ENCODE measurements at places on chromosomes 4 and X.

- no peak for DNase-seq
These were observed 35.0 kb downstream of the ACOX3 start for GRCh38 chr4:8405516-8405875.

- DNase-seq: no peak
These were observed 31.5 kb upstream of the ELF2 start for GRCh38 chr4:139208404-139208945.

GRCh38 chr4:168643111-168643795 is 146.4 kb downstream of the PALLD start:
- DNase-seq: no peak

DNA sequence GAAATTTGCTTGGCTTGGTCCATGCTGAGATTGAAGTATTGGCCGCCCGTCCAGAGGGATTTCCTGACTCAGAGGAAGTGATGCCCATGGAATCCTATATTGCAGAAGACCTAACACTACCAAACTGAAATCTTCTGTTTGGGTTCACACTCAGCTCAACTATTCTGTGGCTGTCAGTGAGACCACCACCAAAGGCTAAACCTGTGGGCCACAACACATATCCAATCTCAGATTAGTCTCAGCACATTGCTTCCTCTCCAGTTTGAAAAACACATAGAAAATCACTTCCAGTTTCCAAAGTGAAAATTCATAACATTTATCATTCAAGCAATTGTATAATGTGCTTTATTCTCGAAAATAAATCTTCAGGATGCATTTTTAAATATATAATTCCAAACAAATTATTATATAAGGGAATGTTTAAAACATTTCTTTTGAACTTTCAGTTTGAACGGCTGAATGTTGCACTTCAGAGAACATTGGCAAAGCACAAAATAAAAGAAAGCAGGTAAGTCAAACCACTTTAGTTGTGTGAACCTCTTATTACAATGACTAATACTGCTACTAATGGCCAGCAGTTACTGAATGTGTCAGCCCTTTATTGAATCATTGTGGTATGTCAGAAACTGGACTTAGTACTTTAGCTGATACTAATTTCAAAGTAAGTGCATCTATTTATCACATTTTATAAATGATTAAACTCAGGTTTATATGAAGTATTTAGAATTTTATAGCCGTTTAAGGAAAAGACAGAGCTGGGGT is 37.0 kb downstream of the GUCY1A1 start:
- no peak for DNase-seq

DNA sequence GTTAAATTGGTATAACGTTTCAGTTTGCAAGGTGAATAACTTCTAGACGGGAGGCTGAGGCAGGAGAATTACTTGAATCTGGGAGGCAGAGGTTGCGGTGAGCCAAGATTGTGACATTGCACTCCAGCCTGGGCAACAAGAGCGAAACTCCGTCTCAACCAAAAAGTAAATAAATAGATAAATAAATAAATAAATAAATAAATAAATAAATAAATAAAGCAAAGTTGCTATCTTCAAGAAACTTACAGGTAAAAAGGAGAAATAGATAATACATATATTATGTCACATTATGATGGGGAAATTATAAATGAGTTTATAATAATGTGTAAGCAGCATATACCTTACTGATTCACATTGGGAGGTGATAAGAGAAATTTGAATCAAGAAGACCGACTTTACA is 1966.0 kb downstream of the PCDH7 start:
- no peak for DNase-seq

DNA sequence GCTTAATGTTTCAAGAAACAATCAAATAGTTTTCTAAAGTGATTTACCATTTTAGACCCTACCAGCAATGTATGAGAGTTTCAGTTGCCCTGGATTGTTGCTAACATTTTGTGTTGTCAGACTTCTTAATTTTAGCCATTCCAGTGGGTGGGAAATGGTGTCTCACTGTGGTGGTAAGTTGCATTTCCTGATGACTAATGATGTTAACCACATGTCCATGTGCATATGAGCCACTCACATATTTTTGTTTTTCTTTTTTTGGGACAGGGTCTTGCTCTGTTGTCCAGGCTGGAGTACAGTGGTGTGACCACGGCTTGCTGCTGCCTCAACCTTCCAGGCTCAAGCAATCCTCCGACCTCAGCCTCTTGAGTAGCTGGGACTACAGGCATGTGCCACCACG is 48.3 kb downstream of the MED28 start:
- no peak for DNase-seq

DNA sequence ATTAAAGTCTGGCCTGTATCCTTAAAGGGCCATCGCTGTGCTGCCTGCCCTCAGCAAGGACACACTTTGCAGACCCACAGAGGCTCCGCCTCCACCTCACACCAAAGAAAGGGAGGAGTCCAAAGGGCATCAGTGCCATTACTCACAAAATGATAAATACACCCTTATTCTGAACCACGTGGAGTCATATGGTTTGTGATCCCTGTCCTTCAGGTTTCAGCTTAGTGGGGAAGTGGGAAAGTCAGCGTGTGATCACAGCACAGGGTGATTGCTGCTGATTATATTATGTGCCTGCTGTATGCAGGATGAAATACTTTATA is 35.9 kb upstream of the MSANTD1 start:
- DNase-seq: no peak

GRCh38 chr4:53015681-53016080 is 153.6 kb downstream of the RASL11B start:
- peak; percentile 58 for DNase-seq

GRCh38 chr4:141860974-141861373 is 224.6 kb downstream of the IL15 start:
- no peak for DNase-seq

- DNase-seq: no peak
These were observed 29.5 kb downstream of the TAPT1 start for GRCh38 chr4:16196482-16197393.

DNA sequence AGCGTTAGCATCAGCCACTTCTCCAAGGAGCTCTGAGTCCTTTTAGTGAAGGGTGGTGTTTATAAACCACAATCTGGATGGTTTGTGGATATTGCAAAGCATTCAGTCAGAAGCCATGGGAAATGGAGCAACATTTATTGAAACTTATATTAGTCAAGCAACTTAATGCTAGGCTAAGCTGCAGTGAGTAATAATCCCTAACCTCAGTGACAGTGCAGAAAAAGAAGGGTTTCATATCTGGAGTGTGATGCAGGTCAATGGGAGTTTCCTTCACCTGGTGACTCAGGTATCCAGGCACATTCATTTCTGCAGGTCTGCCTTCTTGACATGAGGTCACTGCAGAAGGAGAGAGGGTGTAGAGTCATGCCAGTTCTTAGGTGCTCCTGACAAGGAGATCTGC is 10.4 kb upstream of the DRD5 start:
- no peak for DNase-seq

DNA sequence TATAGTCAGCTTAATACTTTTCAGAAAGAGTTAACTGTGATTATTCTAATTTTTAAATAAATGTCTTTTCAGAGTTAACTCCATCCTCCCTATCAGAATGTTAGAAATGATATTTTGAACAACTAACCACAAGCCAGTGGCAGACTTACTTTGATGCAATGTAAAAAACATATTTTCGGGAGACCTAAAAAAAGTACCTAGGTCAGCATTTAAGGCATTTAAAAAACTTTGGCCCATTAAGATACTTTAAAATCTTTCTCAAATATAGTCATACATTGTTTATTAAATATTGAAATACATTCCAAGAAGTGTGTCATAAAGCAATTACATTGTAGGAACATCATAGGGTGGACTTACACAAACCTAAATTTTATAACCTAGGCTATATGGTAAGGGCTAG is 426.1 kb downstream of the PABPC4L start:
- DNase-seq: no peak

DNA sequence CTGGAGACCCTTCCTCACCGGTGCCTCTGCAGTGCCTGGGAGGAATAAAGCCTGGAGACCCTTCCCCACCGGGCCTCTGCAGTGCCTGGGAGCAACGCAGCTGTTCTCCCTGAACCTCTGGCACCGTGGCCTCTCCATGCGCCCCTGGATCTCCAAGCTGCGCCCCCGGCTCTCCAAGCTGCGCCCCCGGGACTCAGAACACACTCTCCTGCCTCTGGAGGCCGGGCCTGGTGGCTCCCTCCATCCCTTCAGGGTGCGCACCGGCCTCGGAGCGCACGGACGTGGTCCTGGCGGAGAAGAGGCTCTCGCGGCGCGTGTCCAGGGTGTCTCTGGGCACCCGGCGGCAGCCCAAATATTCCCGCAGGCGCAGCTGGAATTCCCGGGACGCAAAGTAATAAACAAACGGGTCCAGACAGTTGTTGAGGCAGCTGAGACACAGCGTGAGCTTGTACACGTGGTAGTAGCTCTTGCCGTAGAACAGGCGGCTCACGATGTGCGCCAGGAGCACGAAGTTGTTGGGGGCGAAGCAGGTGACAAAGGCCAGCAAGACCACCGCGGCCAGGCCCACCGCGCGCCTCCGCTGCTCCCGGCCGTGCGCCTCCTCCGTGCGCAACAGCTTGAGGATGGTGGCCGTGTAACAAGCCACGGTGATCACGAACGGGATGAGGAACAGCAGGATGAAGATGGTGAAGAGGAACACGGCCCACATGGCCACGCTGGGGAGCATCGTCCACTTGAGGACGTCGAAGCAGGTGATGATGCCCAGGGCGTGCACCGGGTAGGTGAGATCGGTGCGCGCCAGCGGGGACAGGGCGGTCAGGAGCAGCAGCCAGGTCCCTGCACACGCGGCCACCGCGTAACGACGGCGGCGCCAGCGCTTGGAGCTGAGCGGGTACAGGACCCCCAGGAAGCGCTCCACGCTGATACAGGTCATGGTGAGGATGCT is 12.8 kb upstream of the ASMTL start:
- no peak for DNase-seq

GRCh38 chr4:146142768-146143167 is 32.8 kb upstream of the LSM6 start:
- no peak for DNase-seq

- no peak for DNase-seq
These were observed 20.7 kb upstream of the CTSO start for GRCh38 chr4:155974476-155974749.

DNA sequence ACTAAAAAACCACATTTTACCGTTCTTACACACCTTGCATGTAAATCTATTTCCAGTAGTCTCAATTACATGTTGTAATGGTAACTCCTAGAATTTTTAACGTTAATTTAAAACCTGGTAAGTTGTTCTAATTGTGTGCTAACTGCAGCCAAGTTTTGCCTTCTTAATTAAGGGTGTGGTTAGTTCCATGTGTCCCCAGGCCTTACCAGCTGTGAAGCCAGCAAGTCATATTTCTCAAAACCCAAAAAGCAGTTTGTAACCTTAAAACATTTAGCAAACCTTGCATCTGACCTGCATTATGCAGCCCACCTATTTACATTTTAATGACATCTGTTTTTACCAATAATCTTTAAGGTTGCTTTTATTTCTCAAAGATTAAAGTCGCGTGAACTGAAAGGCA is 18.4 kb upstream of the FAM47E start:
- no peak for DNase-seq
